HFFc6 (cell line): ENCODE measurements at places on chromosomes 7 and 10.

DNA sequence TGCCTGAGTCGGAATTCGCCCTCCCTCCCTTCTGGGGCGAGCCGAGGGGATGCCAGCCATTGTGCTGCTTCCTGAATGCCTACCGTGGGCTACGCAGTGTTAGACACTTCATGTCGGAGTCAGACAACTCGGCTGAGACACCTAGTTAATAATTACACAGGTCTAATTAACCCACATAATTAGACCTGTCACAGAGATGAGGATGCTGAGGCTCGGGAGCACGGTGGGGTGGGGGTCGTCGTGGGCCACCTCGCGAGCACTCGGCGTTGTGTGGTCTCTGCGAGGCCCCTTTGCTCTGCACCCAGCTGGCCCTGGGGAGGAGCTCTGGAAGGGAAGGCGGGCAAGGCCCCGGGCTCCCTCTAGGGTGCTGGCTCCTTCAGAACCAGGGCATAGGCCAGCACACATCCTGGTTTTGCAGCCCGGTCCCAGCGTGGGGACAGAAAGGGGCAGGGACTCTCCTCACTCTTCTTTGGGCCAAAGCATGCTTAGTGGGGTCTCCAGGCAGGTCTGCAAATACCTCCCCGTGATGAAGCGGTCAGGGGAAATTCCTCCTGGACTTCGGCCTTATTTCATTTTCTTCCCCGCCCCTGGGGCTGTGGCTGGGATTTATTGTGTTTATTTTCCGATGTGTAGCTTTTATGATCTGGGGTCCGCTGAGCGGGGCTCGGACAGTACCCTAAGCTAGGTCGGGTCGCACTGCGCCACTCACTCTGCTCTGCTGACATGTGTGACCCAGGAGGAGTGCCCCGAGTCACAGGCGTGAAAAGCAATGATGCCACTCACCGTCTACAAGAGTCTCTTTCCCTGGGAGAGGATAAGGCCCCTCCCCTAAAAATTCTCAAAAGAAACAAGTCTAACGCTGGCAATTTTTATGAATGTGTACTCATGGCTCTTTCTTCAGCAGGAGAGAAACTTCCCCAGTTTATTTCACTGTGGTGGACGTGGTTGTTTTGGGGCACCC, 4.9 kb upstream of the FOXL3 start:
- no peak for DNase-seq

DNA sequence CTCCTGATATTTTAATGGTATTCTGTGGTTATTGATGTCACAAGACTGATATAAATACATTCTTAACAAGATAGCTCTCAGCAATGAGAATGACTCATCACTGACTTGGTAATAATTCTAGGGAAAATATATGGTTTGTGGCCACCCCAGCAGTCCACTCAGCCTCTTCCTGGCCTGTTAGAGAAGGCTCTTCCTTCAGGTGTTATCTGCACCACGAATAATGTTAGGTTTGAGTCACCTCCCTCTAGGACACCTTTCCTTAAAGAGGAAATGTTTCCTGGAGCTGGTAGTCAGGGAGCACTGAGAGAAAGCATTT, 163.3 kb downstream of the SVIL start:
- peak; percentile 80 for DNase-seq

DNA sequence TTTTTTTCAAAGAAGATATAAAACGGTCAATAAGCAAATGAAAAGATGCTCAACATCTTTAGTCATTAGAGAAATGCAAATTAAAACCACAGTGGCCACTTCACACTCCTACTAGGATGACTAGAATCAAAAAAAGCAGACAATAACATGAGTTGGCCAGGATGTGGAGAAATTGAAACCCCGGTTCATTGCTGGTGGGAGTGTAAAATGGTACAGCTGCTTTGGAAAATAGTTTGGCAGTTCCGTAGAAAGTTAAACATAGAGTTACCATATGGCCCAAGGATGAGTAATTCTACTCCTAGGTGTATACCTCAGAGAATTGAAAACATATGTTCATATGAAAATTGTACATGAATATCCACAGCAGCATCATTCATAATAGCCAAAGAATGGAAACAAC, 573.3 kb downstream of the GALNT17 start:
- DNase-seq, result no peak

DNA sequence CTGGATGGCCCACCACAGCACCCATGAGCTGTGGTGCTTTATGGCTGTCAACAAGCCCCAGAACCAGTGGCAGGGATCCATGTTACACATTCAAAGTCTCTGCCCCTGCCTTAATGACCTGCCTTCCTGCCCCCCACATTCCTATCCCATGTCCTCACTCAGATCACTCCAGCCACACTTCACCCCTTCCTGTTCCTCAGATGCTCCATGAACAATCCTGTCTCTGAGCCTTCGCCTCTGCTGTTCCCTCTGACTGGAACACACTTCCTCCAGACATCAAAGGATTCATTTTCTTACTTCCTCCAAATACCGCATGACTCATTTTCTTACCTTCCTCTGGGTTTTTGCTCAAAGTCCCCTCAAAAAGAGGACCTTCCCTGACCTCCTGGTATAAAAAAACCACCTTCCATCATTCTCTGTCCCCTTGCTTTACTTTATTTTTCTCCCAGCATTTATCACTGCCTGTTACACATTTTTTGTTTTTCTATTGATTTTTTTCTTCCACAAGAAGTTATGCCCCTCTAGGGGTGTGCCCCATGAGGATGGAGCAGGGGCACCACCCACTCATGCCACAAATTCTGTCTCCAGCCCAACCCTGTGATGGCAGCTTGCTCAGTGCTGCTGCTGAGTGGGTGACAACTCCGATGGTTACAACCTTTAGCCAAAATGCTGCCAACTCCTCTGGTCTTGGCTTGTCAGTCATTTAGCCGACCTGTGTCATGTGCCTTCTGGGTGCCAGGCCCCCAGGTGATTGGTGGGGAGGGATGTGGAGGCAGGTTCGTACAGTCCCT, 18.2 kb downstream of the COL13A1 start:
- peak; percentile 64 for DNase-seq

- DNase-seq, result no peak
These were observed 78.6 kb upstream of the SYPL1 start for GRCh38 chr7:106190589-106191330.
